Stimulated activated CD8-positive, alpha-beta memory T cell treated with anti-CD3 and anti-CD28 coated beads, Interleukin-4, amount 100 ng/mL, for 1 hour (primary cell): ENCODE measurements at places on chromosomes 2 and 18.

DNA sequence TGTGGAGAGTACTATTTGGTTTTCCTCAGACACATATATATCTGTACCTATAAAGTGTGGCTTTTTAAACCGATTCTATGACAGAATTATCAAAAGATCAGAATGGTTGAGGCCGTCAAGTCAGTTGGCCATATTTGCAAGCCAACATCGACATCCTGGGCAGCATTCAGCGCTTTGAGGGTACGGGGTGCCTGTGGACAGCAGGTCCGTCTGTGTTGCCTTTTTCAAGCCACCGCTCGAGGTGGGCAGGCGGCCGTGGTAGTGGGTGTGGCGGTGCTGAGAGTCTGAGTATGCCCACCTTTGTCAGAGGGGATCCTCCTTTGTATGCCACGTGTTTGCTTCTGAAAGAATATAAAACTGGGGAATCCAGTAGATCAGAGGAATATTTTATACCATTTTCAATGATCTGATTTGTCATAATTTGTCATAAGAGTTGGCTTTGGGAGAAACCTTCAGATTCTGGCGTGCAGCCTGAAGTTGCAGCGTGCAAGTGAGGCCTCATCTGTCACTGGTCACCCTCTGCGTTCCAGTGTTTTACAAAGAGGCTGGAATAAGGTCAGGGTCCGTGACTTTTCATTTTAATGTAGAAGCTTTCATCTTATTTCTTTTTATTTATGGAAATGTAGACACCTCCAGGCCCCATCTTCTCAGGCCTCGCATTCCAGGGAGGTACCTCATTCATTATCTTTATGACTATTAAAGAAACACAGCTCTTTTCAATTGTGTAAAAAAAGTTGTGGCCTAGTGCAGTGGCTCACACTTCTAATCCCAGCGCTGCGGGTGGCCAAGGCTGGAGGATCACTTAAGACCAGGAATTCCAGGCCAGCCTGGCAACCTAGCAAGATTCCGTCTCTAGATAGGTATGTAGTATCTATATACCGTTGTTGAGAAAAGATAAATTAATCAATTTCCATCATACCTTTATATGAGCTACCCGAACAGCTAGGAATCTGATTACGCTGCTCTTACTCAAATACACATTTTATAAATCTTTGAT lies 37.8 kb upstream of the RBM44 start:
- no peak for DNase-seq

DNA sequence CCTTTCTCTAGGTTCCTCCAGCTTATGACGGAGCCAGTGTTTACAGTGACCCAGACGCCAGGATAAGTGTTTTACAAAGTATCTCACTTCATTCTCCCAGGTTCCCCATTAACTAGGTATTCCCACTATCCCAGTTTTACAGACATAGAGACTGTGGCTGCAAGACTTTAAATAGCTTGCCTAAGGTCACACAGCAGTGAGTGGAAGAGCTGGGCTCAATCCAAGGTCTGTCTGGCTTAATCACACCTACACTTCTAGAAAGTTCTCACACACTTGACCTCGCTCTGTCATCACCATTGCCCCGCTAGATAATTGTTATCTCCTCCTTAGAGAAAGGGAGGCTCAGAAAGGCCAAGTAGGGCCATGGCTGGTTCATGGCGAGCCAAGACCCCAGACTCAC lies 110.2 kb downstream of the ANTXR1 start:
- DNase-seq, result no peak

DNA sequence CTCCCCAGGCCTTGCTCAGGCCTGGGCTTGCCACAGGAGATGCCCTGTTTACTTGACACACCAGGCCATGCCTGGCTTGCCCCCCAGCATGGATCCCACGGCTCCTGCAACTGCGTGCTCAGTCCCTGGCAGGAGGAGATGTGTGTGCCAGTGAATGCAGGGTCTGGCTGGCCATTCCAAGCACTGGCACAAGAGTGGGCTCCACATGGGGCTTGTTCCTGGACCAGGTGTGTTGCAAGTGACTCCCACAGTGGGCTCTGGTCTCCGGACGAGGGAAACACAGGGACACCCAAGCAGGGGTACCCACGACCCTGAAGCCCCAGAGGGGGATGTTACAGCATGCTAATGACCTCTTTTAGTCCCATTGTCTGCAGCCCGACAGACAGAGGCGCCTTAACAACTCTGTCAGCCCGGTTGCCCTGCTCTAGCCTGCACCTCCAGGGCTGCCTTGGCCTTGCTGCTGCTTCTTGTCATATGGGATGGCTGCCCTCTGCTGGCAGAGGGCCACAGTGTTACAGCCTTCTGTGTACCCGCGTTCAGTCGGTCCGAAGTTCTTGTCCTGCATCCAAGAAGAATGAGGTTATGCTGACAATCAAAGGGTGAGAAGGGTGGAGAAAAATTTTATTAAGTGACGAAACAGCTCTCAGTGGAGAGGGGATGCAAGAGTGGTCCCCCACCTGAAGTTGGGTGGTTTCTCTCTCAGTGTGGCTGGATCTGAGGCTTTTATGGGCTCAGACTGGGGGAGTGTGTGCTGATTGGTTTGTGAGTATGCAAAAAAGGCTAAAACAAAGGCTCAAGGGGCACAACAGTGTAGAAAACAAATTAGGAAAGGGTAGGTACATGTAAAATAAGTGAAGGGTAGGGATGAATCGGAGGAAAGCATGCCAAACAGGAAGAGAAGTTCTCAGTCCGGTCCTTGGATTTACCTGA lies 180.4 kb downstream of the MBD5 start:
- DNase-seq, result no peak

DNA sequence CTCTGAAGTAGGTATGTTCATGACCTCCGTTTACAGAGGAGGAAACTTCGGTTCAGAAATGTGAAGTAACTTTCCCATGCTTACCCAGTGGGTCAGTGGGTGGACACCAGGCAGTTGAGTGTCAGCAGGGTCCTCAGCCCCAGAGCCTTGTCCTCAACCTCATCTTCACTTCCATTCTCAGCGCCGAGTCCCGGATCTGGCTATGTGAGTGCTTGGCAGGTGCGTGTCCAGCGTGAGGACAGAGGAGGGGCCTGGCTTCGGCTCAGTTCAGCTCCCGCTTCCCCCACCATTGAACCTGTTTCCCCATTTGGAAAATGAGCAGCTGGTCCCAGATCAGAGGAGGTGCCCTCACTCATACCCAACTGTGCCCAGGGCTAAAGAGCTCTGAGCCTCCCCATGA lies 267.6 kb downstream of the ATAD2B start:
- no peak for DNase-seq

- DNase-seq, result no peak
Observed at GRCh38 chr2:197851451-197851850, 47.1 kb downstream of the PLCL1 start.

DNA sequence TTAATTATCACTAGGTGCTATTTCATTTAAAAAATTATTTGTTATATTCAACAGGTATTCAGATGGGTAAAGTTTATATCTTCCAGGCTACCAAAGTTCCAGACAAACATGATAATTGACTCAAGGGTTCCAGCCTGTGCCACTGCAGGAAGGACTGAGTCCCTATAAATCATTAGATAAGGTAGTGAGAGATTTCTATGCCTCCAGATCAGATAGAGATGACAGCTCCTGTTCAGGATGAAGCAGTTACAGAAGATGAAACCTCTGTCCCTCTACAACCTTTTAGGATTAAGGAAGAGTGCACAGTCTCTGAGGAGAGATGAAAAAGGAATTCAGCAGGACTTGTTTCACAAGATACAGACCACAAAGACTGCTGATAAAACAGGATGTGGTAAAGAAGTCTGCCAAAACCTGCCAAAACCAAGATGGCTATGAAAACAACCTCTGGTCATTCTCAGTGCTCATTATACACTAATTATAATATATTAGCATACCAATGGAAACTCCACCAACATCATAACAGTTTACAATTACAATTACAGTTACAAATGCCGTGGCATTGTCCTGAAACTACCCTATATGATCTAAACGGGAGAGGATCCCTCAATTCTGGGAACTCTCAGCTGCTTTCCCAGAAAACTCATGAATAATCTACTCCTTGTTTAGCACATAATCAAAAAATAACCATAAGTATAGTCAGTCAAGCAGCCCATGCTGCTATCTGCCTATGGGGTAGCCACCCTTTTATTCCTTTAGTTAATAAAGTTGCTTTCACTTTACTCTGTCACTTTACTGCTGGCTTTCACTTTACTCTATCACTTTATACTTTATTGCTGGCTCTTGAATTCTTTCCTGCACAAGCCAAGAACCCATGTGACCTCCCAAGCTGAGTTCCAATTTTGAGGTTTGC lies 288.5 kb downstream of the PDE11A start:
- no peak for DNase-seq

DNA sequence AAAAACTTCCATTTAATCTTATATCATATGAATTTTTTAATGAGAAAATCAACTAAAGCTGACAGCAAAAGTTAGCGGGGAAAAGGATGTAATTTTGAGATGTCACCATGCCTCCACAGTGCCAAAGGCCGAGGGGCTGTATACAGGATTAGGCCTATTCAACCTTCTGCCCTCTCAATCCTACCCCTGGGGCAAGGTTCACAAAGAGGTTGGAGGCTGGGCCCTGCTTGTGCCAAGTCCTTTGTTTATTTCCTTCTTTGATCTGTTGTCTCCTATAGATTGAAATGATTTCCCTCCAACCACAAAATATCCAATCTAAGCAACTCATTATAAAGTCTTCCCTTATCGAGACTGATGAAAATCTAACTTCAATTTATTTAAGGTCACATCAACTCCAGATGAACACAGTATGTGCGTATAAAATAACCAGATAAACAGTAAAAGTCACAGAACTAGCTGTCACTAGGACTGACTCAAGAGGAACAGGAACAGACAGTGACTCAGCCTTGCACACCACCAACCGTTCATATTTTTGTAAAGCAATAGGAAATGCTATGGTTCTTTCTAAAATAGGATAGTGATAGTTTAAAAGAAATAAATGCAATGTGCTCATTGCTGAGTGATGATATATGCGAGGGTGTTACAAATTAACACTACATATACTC lies 95.8 kb downstream of the SLC25A12 start:
- DNase-seq, result no peak
